ENCODE measurements at places on chromosomes 12 and 14. TPM values are rescaled to one million over a fixed set of nuclear protein-coding genes. Genes with fewer than 3 reads are reported as not detected.

Gene CLMN
- 4.4 TPM for total RNA-seq

DNA sequence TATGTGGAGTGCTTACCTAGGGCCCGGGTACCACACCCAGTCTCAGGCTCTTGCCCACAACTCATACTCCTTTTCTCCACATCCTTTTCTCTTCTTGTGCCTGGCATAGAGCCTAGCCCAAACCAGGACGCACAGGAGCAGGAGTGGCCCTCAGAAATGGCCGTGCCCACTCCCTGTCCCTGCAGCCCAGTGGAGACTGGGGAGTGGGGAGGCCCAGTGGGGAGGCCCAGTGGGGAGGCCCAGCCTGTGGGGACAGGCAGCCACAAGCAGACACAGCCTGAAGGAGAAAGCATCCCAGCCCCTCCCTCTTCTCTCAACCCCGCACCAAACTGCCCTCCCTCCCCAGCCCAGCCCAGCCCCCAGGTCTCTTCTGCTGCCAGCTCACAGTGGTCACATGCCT is 196.8 kb downstream of the KIF26A start:
- H3K4me3 ChIP-seq: no peak overlapping the region
- DNase-seq: peak; percentile 7
- H3K4me1 ChIP-seq: no peaks in the 10 kb centered on the region
- H3K27me3 ChIP-seq: no peaks in the 10 kb centered on the region
- H3K36me3 ChIP-seq: no peaks in the 10 kb centered on the region
- no peak overlapping the region for H3K27ac ChIP-seq

GRCh38 chr14:93018366-93018765 is 95.4 kb downstream of the CHGA start:
- no peak overlapping the region for H3K27ac ChIP-seq
- H3K4me1 ChIP-seq: peaks cover 14% of the 10 kb centered on the region
- DNase-seq: no peak
- H3K4me3 ChIP-seq: no peak overlapping the region
- H3K36me3 ChIP-seq: no peaks in the 10 kb centered on the region

DNA sequence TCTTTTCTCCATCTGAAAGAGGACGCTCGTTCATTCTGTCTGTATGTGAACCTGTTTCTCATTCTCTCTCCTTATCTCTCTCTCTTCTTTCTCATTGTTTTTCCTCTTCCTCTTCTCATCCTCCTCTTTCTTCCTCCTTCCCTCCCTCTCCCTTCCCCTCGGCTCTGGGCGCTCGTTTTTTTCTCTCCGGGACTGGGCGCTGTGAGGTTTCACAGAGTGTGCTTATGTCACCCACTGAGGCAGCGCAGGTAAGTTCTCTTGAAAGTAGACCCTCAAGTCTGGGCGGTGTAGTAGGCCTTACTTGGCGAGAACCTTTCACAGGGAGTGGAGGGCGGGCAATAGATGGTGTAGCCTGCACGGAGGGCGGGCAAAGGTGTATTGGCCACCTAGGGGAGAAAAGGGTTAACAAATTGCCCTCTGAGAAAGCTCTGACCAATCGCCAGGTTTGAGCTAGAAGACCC is 4.5 kb upstream of the SIX1 start:
- no peak overlapping the region for H3K4me3 ChIP-seq
- peaks cover 3% of the 10 kb centered on the region for H3K27me3 ChIP-seq
- no peak overlapping the region for H3K27ac ChIP-seq
- DNase-seq: no peak
- H3K36me3 ChIP-seq: no peaks in the 10 kb centered on the region

GRCh38 chr14:56515739-56516138 is 63.9 kb upstream of the TMEM260 start:
- DNase-seq: no peak
- no peaks in the 10 kb centered on the region for H3K4me1 ChIP-seq
- no peak overlapping the region for H3K27ac ChIP-seq
- no peaks in the 10 kb centered on the region for H3K27me3 ChIP-seq
- no peaks in the 10 kb centered on the region for H3K36me3 ChIP-seq

DNA sequence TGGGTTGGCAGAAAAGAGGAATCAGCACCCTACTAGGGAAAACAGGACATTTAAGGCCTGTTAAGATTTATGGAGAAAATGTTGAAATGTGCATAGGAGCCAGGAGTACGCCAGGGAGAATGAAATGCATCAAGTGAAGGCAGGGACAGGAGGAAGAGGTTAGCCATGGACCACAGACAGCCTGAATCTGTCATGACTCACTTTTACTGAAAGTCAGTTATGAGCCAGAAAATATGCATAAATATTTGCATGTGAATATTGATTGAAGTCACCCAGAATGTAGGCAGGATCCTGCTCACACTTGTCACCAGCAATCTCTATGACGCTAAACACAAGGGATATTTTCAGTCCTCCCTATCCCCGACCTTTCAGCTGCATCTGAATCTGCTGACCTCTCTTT is 25.1 kb upstream of the CDK17 start:
- no peak overlapping the region for H3K4me3 ChIP-seq
- no peak for DNase-seq
- H3K4me1 ChIP-seq: peaks cover 1% of the 10 kb centered on the region
- no peak overlapping the region for H3K27ac ChIP-seq
- H3K36me3 ChIP-seq: no peaks in the 10 kb centered on the region
- H3K27me3 ChIP-seq: no peaks in the 10 kb centered on the region

All from ovary (tissue), 10 donors.